ENCODE measurements at places on chromosomes 7 and 10.

DNA sequence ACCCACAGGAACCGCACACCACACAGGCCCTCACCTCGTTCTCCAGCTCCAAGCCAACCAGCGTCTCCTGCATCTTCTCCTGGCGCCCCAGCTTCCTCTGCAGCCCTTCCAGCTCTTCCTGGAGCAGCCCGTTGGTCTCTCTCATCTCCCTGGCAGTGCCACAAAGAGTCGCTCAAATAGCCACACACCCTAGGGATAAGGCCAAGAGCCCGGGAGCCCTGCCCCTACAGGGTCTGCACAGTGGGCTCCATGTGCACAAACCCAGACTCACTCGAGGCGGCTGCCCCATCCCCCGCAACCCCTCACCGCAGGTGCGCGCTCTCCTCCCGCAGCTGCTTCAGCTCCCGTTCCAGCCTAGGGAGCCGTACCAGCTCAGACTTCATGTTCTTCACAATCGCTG, 16.9 kb downstream of the MAD1L1 start:
- no peak for DNase-seq

DNA sequence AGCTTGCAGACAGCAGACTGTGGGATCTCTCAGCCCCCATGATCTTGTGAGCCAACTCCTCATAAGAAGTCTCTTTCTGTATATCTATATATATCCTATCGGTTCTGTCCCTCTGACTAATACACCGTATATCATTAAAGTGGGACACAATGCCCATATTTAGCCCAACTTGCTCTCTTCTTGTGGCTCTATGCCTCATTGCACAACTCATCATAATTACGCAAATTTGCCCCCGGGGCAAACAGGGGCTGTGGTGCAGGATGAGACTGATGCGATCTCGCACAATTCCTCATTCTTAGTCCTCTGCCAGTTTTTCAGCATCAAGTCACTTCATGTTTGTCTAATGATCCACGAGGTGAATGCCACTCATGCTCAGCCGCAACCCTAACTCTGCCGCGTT, 183.2 kb downstream of the PRPF18 start:
- DNase-seq, result no peak

DNA sequence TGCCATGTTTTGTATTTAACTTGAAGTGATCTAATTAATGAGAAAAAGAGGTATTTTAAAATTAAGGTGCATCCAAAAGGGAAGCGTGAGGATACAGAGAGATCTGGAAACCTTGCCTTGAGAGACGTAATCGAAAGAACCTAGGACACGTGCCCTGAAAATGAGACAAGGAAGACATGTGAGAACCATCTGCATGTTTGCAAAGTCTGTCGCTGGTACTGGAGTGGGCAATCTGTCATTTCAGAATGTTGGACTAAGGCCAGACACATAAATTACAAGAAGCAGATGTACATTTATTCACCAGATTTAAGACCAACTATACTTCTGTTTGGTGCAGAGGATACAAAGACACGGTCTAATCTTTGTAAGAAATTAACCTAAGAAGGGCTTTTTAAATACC, 9.2 kb downstream of the AGR2 start:
- no peak for DNase-seq

GRCh38 chr10:38209332-38209731, 115.2 kb downstream of the ZNF37A start:
- DNase-seq, result no peak

- no peak for DNase-seq
Measured at GRCh38 chr7:152583006-152583405, 92.9 kb downstream of the XRCC2 start.

DNA sequence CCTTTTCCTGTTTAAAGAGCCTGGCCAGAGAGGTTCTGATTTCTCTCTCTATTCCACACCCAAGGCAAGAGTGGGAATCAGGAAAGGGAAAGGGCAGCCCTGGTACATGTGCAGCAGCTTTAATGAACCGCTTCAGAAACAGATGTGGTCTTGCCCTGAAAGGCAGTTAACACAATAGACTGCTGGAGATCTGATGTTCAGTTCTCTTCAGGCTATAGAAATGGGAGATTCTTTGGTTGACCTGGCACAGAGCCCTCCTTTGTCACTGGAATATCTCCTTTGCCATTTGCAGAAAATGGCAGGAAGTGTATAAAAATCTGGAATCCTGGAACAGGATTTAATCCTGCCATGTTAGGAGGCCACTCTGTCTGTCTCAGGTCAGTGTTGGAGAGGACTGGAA, 36.3 kb upstream of the EXOC6 start:
- DNase-seq, result no peak

DNA sequence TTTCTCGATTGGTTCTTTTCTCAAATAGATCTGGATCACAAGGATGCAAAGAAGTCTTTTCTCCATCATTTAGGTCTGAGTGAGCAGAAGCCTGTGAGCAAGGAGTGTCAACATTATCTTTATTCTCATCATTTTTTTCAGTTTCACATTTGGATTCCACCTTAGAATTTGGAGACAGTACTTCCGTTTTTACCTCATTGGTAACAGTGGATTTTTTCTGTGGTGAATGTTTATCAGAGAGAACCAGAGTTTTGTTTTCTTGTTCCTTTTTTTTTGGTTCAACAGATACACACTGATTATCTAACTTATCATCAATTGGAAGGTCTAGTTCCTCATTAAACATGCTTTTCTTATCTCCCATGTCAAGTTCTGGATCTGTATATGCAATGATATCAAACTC, 151.3 kb downstream of the GALNT11 start:
- no peak for DNase-seq
